CD8-positive, alpha-beta T cell (primary cell): ENCODE measurements at places on chromosomes 5 and 9. TPM values are rescaled to one million over a fixed set of nuclear protein-coding genes. Genes with fewer than 3 reads are reported as not detected.

The SLC25A2 gene
- total RNA-seq = not detected

GRCh38 chr5:107372723-107373450, 297.9 kb downstream of the EFNA5 start:
- no peak for DNase-seq

DNA sequence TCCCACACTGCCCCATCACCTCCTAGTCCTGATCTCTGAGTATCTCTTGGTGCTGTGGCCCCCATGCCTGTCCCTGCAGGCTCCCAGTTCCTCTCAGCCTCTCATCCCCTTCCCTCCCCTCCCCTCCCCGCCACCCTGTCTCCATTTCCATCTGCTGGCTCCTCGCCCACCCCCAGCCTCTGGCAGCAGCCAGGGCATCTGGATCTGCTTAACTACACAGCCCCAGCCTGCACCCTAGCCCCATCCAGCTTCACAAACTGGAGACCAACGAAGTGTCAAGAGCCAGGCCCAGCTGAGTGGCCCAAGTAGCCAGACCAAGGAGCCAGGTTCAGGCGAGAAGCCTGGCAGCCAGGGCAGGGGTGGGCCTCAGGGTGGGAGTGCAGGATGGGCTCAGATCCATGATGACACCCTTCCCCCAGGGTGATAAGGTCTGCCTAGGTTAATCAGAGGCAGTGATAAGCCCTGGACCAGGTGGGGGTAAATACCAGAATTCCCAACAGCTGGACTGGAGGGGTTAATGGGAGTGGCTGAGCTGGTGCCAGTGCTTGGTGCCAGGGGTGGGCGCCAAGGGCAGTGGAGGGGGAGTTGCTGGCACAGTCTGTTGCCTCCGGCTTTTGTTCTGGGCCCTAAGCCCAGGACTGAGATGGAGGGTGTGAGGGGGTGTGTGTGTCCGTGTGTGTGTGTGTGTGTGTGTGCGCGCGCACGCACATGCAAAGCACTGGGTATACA, 2.5 kb downstream of the IL11RA start:
- no peak for DNase-seq

GRCh38 chr5:23302438-23302837, 205.0 kb upstream of the PRDM9 start:
- DNase-seq = no peak

- DNase-seq = no peak
These were observed 32.5 kb downstream of the JAKMIP2 start for GRCh38 chr5:147750065-147750464.

GRCh38 chr5:41256400-41256799, 43.1 kb upstream of the C6 start:
- DNase-seq = no peak

DNA sequence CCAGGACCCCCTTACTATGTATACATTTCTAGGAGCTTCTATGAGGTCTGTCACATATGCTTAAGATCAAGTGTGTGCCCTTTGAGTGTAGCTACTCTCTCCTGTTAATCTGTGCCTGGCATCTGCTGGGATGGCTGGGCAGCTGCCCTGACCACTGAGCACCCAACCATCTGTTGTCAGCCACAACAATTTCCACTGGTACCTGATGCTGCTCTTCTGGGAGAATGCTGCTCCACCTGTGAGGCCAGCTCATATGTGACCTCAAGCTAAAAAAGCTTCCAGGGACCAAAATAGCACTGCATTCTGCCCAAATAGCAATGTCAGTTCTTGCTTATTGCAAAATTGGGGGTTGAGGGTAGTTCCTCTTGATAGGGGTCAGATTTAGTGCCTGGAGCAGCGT, 595.6 kb downstream of the RAB3C start:
- DNase-seq = no peak

DNA sequence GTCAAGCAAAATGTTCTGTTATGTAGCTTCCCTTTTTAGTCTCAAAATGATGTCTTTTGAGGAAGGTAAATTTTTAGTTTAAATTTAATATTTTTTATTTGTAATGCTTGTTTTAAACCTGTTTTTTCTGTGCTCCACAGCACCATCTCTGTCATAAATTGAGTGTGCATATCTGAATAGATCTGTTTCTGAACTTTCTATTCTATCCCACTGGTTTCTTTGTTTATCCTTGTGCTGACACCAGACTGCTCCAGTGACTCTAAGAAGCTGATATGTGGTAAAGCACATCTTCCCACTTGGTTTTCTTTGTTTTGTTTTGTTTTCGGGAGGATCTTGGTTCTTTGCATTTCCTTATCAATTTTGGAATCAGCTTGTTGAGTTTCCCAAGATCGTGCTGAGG, 7.1 kb upstream of the RNF145 start:
- no peak for DNase-seq
